ENCODE measurements at places on chromosomes 3 and 15. TPM values are rescaled to one million over a fixed set of nuclear protein-coding genes. Genes with fewer than 3 reads are reported as not detected.
A peak's percentile ranks its signal among the peaks of the same experiment; 100 is the strongest.

The C3orf70 gene
- total RNA-seq: 4.2 TPM

DNA sequence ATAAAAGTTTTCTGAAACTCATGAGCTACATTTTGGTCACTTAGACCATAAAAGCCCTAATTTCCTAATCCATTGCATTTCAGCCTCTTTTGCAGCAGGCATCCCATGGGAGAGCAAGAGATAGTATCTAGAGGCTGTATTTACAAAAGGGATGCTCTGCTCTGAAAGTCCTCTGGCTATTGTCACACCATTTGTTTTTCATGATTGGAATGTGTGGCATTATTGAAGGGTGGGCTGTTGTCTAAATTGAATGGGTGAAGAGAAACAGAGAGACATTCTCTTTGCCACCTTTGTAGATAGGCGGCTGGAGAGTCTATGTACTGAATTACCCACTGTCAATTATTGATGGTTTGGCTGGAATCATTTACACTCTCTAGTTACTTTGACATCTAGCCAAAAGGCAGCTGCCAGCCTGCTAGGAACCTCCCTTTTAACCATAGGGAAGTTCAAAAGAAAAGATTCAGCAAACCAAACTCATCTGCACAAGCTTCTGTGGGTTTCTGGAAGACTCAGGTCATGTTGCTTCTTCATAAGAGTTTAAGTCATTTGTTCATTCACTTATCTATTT is 89.8 kb upstream of the RARB start:
- peak; percentile 31 for DNase-seq

DNA sequence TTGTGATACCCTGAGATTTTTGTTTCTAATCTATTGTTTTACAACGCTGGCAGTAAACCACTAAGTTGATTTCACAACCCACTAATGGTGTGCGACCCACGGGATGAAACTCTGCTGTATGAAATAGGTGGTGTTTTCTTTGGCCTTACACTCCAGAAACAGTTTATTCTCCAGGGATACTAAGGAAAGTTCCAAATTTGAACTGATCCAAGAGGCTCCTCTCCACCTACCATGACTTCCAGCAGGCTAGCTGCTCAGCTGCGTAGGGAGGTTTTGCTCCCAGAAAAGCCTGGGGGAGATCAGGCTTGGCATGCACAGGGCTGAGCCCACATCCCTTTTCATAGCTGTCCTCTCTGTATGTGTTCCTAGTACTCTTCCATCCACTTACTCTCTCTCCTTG is 71.5 kb downstream of the FAM174B start:
- no peak for DNase-seq

GRCh38 chr3:194322678-194323211 is 28.4 kb downstream of the CPN2 start:
- peak; percentile 52 for DNase-seq

- DNase-seq: peak; percentile 12
Measured at GRCh38 chr15:58064980-58065444, 499 bp downstream of the ALDH1A2 start.
